ENCODE measurements at places on chromosomes 3 and 15.

GRCh38 chr3:58202917-58203360 lies 7.8 kb downstream of the DNASE1L3 start:
- DNase-seq, result no peak

DNA sequence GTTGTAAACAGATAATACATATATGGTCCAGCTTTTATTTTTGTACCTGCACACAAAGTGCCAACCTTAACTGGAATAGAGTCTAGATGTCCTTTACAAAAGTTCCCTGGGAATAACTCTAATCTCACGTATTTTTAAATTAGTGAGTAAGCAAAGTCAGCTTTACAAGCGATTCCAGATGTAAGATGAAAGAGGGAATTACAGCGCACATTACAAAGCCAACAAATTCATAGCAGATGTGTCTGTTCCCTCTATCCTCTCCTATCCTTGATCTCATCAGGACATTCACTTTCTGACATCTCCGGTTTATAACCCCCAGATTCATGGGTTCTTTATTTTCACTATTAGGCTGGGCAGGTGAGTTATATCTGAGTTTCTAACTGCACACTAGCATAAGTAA lies 406.8 kb upstream of the ZNF385D start:
- no peak for DNase-seq

DNA sequence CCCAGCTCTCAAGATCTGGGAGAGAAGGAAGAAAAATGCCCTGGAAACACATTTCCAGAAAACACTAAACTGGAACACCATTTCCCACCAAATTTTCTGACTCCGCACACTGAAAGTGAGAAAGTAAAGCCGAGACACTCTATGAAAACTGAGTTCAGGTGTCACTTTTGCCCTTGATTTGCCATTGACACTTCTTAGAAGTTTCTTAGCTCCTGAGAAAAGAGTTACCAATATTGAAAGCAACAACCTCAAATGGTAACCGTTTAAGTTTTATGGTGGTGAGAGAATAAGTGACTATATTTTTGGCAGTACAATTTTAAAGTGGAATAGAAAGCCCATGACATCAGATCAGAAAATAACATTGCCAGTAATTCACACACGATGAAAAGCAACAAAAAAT lies 39.0 kb downstream of the CD86 start:
- DNase-seq, result no peak

GRCh38 chr3:134955874-134956273 lies 160.8 kb downstream of the EPHB1 start:
- DNase-seq, result no peak

- DNase-seq, result no peak
Observed at GRCh38 chr3:31486865-31487533, 45.7 kb upstream of the STT3B start.

DNA sequence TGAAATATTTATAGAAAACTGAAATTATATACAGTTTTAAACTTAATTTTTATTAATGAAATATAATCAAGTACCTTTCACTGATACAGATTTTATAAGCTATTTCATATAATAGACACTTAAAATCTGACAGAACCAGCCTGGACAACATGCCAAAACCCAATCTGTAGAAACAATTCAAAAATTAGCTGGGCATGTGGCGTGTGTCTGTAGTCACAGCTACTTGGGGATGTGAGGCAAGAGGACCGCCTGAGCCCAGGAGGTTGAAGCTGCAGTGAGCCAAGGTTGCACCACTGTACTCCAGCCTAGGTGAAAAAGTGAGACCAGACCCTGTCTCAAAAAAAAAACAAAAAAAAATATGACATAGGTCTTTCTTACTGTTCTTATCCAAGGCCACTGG lies 238.3 kb upstream of the MANF start:
- DNase-seq, result no peak

DNA sequence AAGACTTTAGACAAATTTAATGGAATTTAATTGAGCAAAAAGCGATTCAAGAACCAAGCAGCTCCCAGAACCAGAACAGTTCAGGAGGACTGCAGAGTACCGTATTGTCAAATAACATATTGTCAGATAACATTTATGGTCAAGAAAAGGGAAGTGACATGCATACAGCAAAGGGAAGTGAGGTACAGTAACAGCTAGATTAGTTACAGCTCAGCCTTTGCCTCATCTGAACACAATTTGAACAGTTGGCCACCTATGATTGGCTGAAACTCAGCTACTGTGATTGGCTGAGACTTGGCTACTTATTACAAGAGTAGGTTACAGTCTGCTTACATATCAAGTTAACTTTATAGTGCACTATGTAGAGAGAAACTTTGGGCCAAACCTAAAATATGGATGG lies 21.9 kb downstream of the ZFAND6 start:
- DNase-seq, result no peak

DNA sequence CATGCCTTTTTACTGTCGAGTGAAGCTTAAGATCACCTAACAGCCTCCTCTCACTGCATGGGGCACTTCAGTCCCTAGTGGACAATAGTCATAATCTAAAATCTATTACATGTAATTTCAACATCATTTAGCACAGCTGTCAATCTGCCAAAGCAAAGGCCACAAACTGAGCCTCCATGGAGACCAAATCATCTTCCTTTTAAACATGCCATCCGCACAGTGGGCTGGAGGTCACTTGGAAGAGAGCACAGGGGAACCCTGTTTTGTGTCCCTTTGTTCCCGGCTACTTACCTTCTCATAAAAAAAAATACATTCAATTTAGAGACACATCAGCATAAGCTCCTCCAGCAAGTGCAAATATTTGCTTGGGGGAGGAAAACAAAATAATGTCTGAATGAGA lies 167.3 kb downstream of the SQOR start:
- no peak for DNase-seq

GRCh38 chr3:107959550-107960154 lies 131.2 kb downstream of the CD47 start:
- no peak for DNase-seq

- DNase-seq, result no peak
Observed at GRCh38 chr3:182364323-182364722, 429.0 kb upstream of the ATP11B start.

GRCh38 chr15:31155151-31155550 lies 53.6 kb upstream of the TRPM1 start:
- DNase-seq, result no peak

- no peak for DNase-seq
Observed at GRCh38 chr3:85758442-85758841, 799.7 kb downstream of the CADM2 start.

DNA sequence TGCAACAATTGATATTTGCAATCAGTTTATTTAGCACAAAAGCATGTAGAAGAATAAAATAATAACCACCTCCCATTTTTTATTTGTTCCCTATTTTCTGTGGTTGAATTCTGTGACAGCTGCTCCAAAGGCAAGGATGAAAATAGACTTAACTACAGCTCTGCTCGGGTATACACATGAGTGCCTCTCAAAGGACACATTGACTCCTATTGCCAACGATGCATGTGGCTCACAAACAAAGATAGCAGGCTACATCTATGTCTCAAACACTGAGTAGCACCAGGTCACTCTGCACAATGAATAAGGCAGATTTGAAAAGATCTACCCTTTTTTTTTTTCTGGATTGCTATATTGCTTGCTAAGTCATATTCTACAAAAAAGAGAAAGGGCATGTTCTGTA lies 612.9 kb downstream of the ROBO1 start:
- no peak for DNase-seq

- DNase-seq, result no peak
Observed at GRCh38 chr15:44250566-44251205, 37.8 kb upstream of the GOLM2 start.

DNA sequence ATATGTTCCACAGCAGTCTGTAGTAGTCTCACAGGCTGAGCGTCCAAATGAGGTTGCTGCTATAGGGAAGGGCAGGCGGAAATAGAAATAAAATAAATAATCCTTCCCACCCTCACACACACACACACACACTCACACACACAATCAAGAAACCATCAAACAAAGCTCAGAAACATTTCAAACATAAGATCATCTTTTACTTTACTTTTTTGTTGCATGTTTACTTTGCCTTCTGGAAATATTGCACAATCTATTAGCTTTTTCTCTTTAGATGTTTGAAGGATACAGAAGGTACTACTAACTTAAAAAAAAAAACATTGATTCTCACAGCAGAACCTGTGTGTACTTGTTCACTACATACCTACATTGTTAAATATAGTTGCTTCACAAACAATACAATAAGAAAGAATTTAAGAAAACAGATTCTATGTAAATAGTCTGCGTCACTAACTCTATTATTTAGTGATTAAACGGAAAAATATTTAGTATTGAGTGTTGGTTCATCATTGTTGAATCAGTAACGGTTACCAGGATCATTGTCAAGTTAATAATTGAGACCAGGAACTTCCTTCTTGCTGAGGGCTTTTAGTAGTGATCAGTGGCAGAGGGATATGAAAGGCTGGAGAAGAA lies 20.5 kb downstream of the ALCAM start:
- no peak for DNase-seq

All from CD4-positive, alpha-beta T cell treated with Interleukin-12 subunit alpha and Interleukin-12 subunit beta, for 1 hour (primary cell).